ENCODE measurements at places on chromosomes 1 and 21.
A peak's percentile ranks its signal among the peaks of the same experiment; 100 is the strongest.

DNA sequence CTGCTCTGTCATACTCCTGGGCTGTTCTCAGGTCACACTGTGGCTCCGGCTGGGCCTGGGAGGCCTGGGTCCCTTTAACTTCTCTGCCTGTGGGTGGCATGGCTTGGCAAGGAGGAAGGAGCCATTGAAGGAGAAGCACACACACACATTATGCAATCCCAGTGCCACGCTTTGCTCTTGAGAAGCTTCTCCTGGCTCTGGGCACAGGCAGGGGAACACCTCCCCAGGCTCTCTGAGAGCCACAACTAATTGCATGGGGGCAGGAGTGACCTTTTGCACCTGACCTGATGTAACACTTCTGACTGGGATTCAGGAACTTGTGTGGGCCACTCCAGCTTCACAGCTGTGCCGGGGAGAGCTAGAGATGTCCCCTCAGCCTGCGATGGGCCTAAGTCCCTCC lies 23.1 kb downstream of the LGR6 start:
- DNase-seq: no peak

DNA sequence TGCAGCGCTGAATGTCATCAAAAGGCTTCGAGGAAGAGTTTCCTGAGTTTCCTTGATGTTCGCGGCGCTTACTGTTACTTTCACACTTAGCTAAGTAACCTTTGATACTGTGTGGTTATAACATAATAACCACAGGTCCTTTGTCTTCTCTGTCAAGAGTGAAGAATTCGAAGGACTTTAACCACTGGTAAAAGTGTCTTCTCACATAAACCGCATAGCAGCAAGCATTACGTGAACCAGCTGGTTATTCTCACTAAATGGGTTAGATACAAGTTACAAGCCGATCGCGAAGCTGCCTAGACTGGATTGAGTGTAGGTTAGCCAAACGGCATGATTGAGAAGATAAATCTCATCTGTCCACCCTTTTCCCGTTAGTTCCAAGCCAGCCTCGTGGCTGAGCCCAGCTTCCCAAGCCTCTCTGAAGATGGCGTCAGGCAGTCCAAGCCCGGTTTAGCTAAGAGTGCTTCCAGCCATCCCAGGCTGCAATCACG lies 18.3 kb upstream of the IFNGR2 start:
- DNase-seq: no peak

DNA sequence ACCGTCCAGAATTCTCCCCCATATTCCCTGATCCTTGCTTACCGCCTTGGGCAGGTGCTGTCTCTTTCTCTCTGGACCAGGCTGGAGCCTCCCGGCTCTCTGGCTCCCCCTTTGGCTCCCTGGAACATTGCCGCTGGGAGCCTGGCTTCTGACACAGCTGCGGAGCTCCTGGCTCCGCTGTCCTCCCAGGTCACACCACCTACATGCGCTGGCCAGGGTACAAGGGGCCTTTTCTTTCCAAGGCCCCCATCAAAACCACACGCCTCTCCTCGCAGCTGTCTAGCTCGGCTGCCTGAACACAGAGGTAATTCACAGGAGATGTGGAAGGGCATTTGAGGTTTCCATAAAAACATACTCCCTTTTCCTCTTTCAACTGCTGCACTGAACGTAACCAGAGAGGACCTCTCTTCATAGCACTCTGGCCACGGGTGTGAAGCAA lies 7.5 kb upstream of the ZNF648 start:
- peak; percentile 50 for DNase-seq

DNA sequence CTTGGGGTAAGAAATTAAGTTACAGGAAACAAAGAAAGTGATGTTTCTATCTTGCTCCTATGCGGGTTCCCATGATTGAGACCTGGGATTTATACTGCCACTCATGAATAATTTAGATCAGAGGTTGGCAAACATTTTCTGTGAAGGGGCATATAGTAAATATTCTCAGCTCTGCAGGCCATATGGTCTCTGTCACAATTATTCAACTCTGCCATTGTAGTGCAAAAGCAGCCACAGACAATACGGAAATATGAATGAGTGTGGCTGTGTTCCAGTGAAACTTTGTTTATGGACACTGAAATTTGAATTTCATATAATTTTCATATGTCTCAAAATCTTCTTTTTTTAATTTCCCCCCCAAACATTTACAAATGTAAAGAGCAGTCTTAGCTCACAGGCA lies 127.2 kb downstream of the FOXD2 start:
- DNase-seq: no peak

DNA sequence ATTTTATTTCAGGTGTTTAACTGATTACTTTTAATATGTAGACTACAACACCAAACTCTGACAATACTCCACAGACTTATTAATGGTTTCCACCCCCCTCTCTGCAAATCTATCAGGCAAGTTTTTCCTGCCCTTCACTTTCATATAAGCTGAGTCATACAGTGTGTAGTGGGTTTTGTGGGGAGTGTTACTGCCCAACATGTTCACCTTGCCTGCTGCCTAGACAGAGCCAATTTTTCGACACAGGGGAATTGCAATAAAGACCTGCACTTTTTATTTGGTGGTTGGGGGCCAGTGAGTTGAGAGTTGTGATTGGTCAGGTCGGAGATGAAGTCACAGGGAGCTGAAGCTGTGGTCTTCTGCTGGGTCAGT lies 119.7 kb downstream of the PPIAL4G start:
- peak; percentile 38 for DNase-seq

GRCh38 chr1:29473161-29473855 lies 237.0 kb downstream of the PTPRU start:
- DNase-seq: no peak

DNA sequence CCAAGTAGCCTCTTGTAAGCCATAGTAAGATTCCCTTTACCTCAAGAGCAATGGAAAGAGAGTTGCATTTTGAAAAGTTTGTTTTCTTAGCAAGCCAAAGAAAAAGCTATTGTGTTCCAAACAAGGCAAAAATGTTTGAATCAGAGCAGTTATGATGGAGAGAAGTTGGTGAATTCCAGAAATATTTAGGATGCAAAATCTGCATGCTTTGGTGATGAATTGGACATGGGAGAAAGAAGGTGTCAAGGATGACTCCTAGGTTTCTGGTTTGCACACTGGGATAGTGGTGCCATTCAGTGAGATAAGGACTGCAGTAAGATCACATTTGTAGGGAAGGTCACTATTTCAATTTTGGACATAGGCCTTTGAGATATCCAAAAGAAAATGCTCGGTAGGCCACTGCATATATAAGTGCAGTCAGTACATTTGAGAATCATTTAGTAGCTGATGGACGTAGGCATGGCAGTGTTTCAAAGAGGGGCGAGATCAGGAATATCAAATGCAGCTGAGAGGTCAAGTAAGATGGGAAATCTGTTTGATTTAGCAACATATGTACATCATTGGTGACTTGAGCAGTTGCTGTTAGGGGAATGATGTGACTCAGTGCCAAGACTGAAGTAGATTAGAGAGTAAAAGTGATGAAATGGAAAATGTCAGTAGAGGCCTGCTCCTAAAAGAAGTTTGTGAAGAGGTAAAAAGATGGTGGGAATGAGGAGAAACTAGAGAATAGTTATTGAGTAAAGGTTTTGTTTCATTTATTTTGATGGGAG lies 33.9 kb upstream of the GPR25 start:
- DNase-seq: no peak

DNA sequence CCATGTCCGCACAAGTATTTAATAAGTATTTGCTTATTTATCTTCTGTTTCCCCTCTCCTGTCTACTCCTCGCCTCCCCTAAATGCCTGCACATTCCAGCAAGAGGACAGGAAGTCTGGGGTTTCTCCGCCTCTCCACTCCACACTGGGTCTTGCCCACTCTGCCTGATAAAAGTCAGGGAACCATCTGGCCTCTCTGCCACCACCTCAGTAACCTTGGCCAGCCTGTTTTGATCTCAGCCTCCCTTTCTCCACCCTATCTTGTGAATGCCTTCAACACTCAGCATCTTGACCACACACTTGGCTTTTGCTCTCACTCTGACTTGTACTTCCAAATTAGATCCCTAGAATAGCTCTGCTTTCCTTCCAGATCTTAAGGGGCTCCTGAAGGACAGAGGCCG lies 165.3 kb upstream of the UBE2U start:
- no peak for DNase-seq

GRCh38 chr1:202274611-202275010 lies 67.1 kb downstream of the UBE2T start:
- peak; percentile 54 for DNase-seq

DNA sequence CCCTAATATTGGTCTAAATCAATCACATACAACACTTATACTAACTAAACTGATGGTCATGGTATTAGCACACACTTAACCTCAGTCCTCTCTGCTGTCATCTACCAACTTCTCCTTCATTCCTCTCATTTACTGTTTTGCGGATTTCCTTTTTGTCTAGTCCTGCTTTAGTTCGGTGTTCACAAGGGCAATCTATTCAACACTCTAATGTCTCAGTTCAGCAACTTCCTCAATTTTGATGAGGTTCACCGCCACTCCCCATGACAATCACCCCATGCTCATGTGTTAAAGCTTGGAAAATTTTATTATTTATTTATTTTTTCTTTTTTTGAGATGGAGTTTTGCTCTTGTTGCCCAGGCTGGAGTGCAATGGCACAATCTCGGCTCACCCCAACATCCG lies 301.1 kb downstream of the PTPRC start:
- no peak for DNase-seq

DNA sequence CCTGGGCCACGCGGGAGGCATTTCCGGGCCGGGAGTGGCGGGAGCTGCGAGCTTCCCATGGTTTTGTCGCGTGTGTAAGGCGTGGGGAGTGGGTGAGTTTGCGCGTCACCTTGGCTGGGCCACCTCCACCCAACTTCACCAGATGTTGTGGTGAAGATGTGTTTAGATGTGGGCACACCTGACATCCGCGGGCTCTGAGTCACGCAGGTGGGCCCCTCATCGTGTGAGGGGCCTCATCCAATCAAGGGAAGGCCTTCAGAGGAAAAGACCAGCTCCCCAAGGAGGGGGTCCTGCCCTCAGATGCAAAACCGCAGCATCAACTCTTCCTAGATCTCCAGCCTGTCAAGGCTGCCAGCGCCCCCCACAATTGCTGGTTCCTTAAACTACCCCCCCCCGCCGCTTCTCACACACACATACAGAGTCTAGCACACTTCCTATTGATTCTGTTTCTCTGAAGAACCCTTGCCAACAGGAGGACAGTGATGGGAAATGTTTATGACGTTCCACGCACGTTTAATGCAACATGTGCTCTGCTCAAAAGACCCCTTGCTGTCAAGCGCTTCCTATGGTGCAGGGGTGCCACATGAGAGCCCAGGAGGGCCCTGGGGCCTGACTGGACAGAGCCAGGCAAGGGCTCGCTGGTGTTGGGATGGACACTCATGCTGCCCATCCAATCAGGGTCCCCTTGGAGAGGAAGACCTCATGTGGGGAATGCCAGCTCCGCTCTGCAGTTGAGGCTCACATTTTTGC lies 11.9 kb downstream of the ACTRT2 start:
- DNase-seq: peak; percentile 12

DNA sequence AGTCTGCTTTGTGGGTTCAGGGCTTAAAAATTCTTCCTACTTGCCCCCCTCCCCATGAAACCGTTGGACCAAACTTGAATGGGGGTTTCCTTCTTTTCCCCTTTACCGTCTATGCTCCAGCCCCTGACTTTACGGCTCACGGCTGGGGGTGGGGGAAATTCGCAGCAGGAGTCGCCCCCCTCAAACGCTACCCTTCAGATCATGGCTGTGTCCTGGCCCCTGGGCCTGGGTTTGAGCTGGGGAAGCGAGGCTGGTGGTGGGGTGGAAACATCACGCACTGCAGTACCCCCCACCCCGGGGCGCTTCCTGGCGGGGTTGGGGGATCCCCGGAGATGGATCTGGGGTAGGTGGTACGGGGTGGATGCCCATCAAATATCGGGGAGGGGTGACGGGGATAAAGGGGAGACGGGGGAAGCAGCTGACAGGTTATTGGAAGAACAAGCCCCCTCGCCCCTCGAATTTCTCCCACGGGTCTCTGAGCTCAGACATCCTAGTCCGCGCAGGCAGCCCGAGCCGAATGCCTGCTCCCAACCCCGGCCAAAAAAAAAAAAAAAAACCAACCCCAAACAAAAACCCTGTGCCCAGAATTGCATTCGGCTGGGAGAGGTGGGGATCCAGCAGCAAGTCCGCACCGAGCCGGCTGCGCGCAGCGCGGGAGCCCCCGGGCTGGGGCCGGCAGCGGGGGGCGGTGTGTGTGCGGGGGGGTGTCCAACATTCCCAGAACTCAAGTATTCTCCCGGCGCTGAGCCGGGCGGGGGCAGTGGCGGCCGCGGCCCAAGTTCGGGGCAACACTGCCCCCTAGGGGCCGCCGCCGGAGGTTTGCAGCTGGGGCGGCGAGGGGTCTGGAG lies 59.0 kb upstream of the ACOT11 start:
- DNase-seq: peak; percentile 63

GRCh38 chr1:115694805-115695204 lies 53.0 kb downstream of the VANGL1 start:
- DNase-seq: no peak

DNA sequence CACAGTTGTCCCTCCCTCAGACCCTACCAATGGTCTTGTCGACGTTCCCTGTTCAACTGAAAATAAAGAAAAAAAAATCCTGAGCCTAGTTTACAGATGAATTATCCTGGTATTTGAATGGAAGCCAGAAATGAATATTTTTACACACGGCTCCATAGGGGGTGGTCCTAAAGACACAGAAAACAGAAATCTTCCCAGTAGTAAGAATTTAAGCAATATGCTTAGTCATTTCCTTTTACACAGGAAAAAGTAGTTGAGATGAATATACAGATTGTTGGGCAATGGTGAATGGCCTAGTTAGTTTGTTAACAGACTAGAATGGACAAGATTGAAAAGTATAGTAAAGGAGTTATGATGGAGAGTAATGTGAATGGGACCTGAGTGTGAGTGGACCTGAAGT lies 67.4 kb downstream of the RGS18 start:
- DNase-seq: no peak

GRCh38 chr1:60245324-60245723 lies 171.8 kb upstream of the C1orf87 start:
- DNase-seq: no peak

- DNase-seq: no peak
These were observed 44.1 kb downstream of the CAPZB start for GRCh38 chr1:19441048-19441780.

- DNase-seq: no peak
These were observed 68.0 kb downstream of the MRPS6 start for GRCh38 chr21:34141373-34141772.

DNA sequence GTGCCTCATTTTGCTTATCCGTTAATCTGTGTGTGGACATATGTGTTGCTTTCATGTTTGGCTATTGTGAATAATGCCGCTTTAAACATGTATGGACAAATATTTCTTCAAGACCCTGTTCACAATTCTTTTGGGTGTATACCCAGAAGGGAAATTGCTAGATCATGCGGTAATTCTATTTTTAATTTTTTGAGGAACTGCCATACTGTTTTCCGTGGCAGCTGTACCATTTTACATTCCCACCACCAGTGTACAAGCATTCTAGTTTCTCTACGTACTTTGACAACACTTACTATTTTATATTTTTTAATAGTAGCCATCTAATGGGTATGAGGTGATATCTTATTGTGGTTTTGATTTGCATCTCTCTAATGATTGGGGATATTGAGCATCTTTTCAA lies 7.1 kb upstream of the NID1 start:
- no peak for DNase-seq

GRCh38 chr1:32454726-32455125 lies 10.1 kb upstream of the ZBTB8B start:
- DNase-seq: no peak

Measured in activated T-cell treated with anti-CD3 and anti-CD28 coated beads, Interleukin-2, amount 50 U/mL, for 72 hours (primary cell).